Activated CD8-positive, alpha-beta T cell treated with anti-CD3 and anti-CD28 coated beads, Interleukin-2, amount 10 ng/mL, durations not matched to agents 7 days and 5 days (primary cell): ENCODE measurements at places on chromosomes 11 and 22. TPM values are rescaled to one million over a fixed set of nuclear protein-coding genes. Genes with fewer than 3 reads are reported as not detected.

DNA sequence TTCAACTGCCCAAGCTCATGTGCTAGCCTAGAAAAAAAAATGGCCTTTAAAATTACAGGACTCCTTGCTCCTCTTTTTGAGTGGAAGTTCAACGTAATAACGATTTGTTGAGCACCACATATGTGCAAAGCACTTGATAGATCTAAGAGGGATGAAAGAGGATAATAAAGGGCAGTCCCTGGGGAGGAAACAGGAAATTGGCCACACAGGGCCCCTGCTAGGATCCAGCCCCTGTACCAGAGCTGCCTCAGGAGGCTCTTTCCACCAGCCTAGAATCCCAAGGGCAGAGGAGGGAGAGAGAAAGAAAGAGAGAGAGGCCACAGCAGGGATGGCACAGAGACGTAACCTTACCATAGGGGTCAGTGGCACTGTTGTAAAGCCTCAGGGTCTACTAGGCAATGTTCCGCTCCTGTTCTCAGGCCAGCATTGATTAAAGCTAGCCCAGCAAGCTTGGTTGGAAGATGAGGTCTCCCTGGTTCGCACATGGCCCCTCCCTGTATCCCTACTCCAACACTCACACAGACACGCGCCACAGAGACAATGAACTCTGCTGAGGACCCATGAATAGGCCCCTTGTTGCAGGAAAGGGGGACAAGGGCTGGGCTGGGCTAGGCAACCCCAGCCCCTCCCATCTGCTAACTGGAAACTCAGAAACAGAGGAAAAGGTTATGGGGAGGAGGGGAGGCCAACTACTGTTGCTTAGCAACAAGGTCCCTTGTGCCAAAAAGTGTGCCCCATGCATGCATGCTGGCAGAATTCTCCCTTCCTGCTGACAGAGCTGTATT lies at the start of gene TMPRSS5:
Gene TMPRSS5 (minus strand): TSS at position 438 of the 785 bp plus-strand sequence. CDS start 84 bp downstream, at position 354.
- H3K4me1 ChIP-seq, result no peaks in the 10 kb centered on the region
- DNase-seq, result no peak
- peaks cover 4% of the 10 kb centered on the region for H3K36me3 ChIP-seq
- no peaks in the 10 kb centered on the region for H3K27me3 ChIP-seq
- no peak within 1 kb of the TSS for H3K27ac ChIP-seq
- no peak within 1 kb of the TSS for H3K4me3 ChIP-seq

DNA sequence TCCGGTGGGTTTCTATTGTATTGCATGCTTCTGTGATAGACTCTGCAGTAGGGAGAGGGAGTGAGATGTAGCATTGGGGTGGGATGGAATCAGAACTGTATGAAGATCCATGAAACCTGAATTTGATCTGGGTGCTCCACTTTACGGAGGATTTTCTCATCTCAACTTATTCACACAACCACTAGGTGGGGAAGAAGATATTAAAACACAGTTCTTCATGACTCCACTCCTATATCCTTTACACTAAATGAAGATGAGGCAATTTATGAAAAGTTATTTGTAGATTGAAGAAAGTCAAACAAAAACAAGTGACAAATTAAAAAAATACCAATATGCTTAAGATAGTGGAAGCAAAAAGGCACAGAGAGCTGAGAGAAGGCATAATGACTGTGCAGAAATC lies 92.6 kb upstream of the PDGFD start:
- no peak for DNase-seq
- H3K4me3 ChIP-seq, result no peak overlapping the region
- no peaks in the 10 kb centered on the region for H3K4me1 ChIP-seq
- H3K27ac ChIP-seq, result no peak overlapping the region
- H3K36me3 ChIP-seq, result no peaks in the 10 kb centered on the region
- no peaks in the 10 kb centered on the region for H3K27me3 ChIP-seq

- peak overlapping the region; percentile 64 for H3K27ac ChIP-seq
- H3K27me3 ChIP-seq, result peaks cover 2% of the 10 kb centered on the region
- DNase-seq, result no peak
- H3K4me3 ChIP-seq, result no peak overlapping the region
- H3K4me1 ChIP-seq, result peaks cover 23% of the 10 kb centered on the region
Measured at GRCh38 chr22:22929381-22930221, 42.0 kb downstream of the IGLL5 start.

- H3K4me1 ChIP-seq, result peaks cover 93% of the 10 kb centered on the region
- peak overlapping the region; percentile 83 for H3K27ac ChIP-seq
- H3K4me3 ChIP-seq, result no peak overlapping the region
- no peak for DNase-seq
- H3K27me3 ChIP-seq, result no peaks in the 10 kb centered on the region
- peaks cover 91% of the 10 kb centered on the region for H3K36me3 ChIP-seq
Measured at GRCh38 chr22:39958949-39959639, 1.1 kb upstream of the TMA7B start.

DNA sequence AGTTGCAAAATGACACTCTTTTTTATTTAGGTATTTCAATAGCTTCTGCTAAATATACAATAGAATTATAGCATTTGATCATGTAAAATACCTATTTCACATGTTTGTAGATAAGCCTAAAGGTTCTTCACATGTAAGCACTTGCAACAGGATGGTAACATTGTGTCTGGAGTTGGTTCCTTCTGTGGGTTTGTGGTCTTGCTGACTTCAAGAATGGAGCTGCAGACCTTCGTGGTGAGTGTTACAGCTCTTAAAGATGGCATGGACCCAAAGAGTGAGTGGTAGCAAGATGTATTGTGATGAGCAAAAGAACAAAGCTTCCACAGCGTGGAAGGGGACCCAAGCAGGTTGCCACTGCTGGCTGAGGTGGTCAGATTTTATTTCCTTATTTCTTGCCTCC lies 246.4 kb upstream of the PDGFD start:
- no peak overlapping the region for H3K27ac ChIP-seq
- no peak for DNase-seq
- no peaks in the 10 kb centered on the region for H3K4me1 ChIP-seq
- no peak overlapping the region for H3K4me3 ChIP-seq
- no peaks in the 10 kb centered on the region for H3K27me3 ChIP-seq
- no peaks in the 10 kb centered on the region for H3K36me3 ChIP-seq

DNA sequence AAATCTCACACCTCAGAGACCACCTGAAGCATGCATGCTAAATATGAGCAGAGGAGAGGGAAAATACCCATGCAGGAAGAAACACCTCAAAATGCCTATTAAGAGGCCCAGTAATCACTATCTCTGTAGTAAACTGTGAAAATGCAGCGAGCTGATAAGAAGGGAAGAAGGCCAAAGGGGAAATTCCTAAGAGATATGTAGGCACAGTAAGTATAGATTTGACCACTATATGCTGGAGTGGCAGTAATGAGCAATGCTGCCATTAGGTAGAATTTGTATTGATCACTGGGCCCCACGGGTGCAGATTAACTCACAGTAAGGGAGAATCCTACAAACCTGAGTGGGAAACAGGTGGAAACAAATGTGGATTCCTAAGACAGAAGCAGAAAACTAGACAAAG lies 1813.1 kb upstream of the RAG2 start:
- no peaks in the 10 kb centered on the region for H3K36me3 ChIP-seq
- no peak for DNase-seq
- H3K27me3 ChIP-seq, result no peaks in the 10 kb centered on the region

DNA sequence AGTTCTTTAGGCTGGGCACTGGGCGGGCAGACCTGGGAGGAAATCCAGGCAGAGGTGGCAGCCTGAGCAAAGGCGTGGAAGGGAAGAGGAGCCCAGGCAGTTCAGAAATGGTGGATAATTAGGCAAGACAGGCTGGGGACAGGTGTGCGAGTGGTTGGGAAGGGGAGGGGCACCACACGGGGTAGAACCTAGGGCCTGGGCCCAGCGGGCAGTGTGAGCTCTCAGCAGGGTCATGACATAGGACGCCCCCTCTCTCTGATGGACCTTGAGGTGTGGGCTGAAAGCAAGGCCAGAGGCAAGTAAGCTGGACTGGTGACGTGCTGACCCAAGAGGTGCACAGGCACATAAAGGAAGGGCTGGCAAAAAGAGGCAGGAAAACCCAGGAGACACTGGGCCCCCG lies 6.8 kb downstream of the UFD1 start:
- H3K36me3 ChIP-seq, result peaks cover 56% of the 10 kb centered on the region
- no peak for DNase-seq
- no peak overlapping the region for H3K27ac ChIP-seq

DNA sequence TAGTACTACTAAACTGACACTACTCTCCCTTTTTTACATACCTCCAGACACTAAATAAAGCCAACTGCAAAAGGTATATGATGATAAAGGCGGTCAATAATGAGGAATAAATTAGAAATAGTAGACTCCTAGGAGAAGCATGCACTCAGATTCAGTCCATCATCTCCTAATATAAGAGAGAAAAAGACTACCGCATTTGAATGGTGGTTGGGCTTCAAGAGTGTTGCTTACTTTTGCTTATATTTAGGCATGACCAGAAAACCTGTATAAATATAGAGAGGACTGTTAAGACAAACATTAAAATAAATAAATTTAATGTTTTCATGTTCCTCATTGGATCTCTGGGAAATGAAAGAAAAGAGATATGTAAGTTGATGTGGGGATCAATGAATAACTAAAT lies 1137.0 kb downstream of the FAM181B start:
- no peak overlapping the region for H3K4me3 ChIP-seq
- H3K4me1 ChIP-seq, result no peaks in the 10 kb centered on the region
- H3K27ac ChIP-seq, result no peak overlapping the region
- H3K27me3 ChIP-seq, result no peaks in the 10 kb centered on the region

DNA sequence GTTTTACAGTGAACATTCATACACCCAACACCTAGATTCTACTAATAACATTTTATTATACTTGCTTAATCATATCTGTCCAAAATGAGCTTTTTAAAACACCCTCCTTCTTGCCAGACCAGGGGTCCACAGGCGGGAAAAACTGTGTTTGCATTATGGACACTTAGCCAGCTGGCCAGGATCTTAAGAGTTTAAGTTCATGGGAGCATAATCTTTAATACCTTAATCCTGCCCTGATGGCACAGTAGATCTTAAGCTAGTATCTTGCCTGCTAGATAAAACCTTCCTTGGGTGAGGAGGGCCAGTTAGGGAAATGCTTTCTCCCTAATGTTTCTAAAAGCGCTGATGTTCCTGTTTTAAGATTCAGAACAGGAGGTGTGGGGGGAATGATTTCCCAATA lies 13.1 kb upstream of the CCDC134 start:
- H3K4me1 ChIP-seq, result peaks cover 19% of the 10 kb centered on the region
- H3K4me3 ChIP-seq, result no peak overlapping the region
- no peak for DNase-seq
- H3K36me3 ChIP-seq, result peaks cover 50% of the 10 kb centered on the region
- H3K27ac ChIP-seq, result no peak overlapping the region

DNA sequence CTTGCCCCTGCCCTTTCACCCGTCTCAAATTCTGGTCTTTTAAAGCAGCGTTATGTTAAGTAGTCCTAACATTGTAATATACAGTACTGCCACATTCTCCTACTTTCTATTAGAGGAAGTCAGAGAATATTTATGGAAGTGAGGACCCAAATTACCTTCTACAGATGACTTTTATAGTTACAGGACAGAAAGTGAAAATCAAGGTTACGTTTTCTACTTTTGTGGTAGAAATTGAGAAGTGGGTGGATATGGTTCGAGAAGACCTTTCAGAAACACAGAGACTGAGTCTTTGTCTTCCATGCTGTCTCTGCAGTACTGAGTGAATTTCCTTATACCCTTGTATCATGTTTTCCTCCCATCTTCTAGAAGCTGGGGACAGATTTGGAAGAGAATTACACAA lies 17.1 kb downstream of the SC5D start:
- no peaks in the 10 kb centered on the region for H3K27me3 ChIP-seq
- DNase-seq, result no peak
- no peak overlapping the region for H3K27ac ChIP-seq
- no peak overlapping the region for H3K4me3 ChIP-seq
- H3K4me1 ChIP-seq, result peaks cover 18% of the 10 kb centered on the region

GRCh38 chr11:16881766-16882165 lies 132.4 kb downstream of the PLEKHA7 start:
- H3K27me3 ChIP-seq, result peaks cover 17% of the 10 kb centered on the region
- DNase-seq, result no peak
- H3K4me1 ChIP-seq, result no peaks in the 10 kb centered on the region
- H3K4me3 ChIP-seq, result no peak overlapping the region
- no peak overlapping the region for H3K27ac ChIP-seq
- H3K36me3 ChIP-seq, result no peaks in the 10 kb centered on the region

Gene CD6
- 214 TPM for total RNA-seq

Gene PRODH
- total RNA-seq, result not detected

Gene SLC5A12
- not detected for total RNA-seq
